Large intestine (tissue), 12 donors: ENCODE measurements at places on chromosomes 3 and 15.

- DNase-seq, result no peak
Observed at GRCh38 chr3:129665024-129665768, 58.7 kb upstream of the PLXND1 start.

DNA sequence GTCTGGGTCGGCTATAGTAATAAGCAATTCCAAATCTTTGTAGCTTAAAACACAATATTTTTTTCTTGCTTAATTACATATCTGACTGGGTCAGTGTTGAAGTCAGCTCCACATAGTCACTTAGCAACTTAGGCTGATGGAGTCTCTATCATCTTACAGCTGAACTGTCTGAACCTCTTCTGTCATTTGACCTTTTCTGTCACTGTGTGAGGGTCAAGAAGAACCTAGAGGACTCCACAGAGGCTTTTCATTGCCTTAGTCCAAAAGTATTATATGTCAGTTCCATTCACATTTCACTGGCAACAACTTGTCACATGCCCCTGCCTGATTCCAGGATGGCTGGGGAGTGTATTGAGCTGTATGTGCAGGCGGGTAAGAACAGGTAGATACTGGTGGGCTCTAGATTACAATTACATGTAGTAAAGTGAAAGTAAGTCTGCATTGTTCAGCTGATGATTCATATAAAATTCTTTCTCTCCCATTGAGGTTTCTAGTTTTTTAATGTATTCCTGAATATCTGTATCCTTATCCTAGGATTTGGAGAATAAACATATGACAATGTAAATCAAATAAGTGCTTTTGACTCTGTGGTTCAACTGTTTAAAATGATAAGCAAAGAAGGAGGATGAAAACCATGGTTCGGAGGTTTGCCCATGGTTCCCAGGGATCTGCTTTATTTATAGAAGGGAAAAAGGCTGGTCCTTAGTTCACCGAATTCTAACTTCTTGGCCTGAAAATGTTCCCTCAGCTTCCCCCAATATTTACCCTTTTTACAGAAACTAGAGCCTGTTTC lies 5.8 kb upstream of the ARPP21 start:
- DNase-seq, result no peak

DNA sequence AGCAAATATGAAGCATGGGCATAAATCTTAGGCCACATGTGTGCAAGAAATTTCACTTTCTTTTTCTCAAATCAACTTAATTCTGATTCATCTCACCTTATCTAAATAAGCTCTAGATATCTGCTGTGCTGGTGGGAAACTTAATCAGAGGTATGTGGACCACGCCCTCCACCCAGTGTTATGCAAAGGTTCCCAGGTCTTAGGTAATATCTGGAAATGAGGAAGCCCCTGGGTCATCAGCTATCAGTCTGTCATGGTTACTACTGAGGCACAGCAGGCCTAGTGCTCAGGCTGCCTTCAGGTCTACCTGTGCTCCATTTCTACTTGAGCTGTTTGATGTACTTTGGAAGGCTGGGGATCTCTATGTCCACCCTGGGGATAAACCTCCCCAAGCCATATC lies 134.4 kb upstream of the KCNH8 start:
- peak; percentile 59 for DNase-seq

DNA sequence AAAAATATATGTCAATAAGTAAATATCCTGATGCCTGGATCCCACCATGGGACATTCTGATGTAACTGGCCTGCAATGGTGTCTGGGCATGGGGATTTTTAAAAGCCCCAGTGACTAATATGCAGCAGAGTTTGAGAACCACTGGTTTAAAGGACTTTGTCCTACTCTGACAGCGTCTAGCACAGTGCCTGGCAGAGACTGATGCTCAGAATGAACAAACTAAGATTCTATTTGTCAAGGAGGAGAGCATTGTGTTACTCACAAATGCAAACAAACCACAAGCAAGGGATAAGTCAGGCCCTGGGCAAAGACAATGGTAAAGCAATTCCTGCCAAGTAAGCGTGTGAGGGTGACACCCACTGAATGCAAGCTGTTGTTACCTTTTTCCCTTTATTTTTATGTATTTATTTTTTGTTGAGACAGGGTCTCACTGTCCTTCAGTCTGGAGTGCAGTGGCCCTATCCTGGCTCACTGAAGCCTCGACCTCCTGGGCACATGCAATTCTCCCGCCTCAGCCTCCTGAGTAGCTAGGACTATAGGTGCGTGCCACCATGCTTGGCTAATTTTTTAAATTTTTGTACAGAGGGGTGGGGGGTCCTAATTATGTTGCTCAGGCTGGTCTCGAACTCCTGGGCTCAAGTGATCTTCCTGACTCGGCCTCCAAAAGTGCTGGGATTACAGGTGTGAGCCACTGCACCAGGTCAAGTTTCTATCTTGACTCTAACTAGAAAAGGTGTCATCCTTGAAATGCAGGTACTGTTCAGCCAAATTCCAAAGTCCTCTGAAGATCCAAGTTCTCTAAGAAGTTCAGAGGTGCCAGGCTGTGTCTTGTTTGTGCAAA lies 909 bp upstream of the GPD1L start:
- no peak for DNase-seq

DNA sequence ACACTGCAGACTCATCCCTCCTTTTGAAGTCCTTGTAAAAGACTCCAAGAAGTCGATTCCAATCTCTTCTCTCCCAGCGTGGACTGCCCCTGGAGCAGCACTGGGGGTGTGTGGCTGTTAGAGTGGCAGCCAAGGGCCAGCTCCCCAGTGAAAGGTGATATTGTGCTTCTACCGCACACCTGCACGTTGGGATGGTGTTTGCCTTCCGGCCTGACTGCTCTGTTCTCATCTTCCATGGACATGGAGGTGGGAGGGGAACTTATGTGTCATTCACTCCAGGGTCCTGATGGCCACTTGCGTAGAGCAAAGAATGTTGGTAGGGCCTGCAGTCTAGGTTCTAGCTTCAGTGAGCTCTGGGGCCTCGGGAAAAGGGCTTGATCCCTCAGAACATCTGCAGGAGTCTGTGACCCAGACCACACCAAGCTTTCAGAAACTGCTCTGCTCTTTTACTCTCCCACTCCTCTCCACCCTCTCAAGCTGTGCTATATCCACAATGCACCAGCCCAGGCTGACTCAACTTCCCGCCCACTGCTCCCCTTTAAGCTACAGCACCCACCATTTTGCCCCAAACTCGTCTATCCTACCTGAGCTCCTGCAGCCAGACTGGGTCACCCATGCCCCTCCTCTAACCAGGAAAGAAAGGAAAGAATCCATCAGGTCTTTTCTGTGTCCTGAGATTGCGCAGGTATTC lies 31.3 kb downstream of the LIPC start:
- no peak for DNase-seq

DNA sequence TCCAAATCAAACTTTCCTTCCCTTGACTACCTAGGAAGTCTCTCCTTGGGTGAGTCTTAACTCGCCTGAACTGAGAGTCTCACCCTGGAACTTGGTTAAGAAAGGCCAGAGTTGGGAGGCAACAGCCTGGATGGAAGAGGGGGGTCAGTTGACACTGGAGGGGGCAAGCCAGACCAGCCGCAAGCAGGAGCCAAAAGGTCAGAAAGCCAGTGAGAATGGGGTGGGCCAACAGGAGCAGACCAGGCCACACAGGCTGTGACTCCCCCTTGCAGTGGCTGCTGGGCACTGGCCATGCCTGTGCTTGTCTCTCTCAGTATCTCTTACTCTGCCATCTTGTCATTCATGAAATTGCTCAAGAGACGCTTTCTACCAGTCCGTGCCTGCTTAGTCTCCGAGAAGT lies 32.9 kb downstream of the CRTC3 start:
- DNase-seq, result no peak

GRCh38 chr3:10585945-10586344 lies 80.6 kb upstream of the ATP2B2 start:
- DNase-seq, result no peak

GRCh38 chr3:4322635-4323034 lies 19.5 kb downstream of the SETMAR start:
- DNase-seq, result no peak

GRCh38 chr3:43503067-43503728 lies 118.6 kb downstream of the ANO10 start:
- no peak for DNase-seq

GRCh38 chr15:89399238-89400115 lies 64.9 kb upstream of the POLG start:
- peak; percentile 15 for DNase-seq

- peak; percentile 18 for DNase-seq
Observed at GRCh38 chr3:14525685-14526631, 14.2 kb downstream of the GRIP2 start.

DNA sequence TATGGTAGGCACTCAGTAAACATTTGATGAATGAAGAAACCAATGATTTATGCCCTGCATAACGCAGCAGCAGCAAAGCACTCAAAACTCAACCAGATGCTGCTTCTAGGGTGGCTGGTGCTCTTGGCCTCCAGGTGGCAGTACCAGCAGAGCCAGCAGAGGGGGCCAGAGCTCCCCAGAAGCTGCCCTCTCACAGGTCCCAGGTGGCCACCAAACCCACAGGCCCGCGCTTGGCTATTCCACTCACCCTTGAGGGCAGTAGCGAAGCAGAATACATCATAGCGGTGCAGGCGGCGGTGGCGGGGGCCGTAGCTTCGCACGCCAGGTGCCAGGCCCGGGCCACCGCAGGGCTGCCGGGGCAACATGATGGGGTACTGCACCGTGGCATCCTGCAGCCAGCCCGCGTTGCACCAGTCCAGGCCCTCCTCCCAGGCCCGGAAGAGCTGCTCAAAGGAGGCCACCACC lies 16.6 kb downstream of the HAPLN3 start:
- no peak for DNase-seq

GRCh38 chr3:162441716-162442115 lies 945.1 kb downstream of the OTOL1 start:
- no peak for DNase-seq

GRCh38 chr3:68234076-68234780 lies 579.8 kb upstream of the SUCLG2 start:
- DNase-seq, result no peak

GRCh38 chr15:48149858-48150257 lies 28.2 kb downstream of the MYEF2 start:
- no peak for DNase-seq

- DNase-seq, result peak; percentile 58
Observed at GRCh38 chr3:46987743-46988401, 8.4 kb downstream of the NBEAL2 start.

DNA sequence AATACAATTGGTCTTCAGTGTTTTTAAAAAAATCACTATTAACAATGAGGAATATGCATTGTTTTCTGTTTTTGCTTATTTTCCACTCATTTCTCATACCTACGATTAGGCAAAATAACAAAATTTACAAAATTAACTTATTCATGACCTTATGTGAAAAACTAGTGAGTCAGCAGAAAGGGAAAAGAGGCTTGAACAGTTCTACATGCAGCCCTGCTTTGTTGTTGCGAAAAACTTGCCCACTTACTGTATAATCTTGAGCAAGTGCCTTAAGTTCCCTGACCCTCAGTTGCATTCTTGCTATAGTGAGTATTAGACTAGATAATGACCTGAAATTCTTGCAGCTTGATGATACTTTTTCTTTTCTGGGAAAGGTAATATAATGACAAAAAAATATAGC lies 551.1 kb upstream of the BCHE start:
- no peak for DNase-seq

GRCh38 chr3:116492379-116492778 lies 47.1 kb upstream of the LSAMP start:
- no peak for DNase-seq

DNA sequence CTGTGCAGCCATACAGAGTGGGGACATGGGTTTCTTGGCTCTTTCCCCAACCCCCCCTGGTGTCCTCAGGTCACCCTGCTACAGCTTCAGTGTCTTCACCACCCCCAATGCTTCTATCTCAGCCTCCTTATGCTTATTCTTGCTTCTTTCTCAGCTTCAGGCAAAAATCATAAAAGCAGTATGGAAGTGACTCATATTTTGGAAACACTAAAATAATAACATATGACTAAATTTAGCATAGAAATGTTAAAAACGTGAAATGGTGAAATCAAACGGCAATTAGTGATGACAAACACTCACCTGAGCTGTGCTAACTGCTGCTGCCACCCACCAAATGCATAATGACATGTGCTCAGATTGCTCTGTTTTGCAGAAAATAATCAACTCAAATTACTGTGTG lies 475.2 kb upstream of the EPHA3 start:
- DNase-seq, result no peak

GRCh38 chr3:14832975-14833722 lies 14.4 kb downstream of the FGD5 start:
- no peak for DNase-seq

DNA sequence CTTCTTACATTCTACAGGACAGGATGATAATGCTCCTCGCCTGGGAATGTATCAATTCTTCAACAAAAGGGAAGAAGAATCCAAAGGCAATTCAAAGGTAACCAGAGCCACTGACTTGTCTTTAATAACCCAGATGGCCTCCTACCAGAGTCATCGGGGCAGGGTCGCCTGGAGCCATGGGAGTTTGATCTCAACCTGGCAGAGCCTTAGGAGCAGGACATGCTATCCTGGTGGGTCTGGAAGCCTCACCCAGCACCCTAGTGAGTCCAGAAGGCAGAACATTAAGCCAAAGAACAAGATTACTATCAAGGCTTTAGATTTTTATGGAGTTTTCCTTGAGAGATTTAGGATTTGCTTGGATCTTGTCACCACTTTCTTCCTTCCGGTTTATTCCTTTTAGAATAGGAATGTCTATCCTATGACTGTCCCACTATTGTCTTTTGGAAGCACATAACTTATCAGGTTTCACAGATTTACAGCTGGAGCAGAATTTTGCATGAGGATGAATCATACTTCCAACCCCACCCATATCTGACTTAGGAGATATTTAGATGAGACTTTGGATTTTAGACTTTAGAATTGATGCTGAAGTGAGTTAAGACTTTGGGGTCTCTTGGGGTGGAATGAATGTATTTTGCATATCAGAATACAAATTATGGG lies 330.3 kb upstream of the GOLIM4 start:
- DNase-seq, result no peak

GRCh38 chr15:54577476-54578250 lies 599.4 kb downstream of the UNC13C start:
- no peak for DNase-seq

DNA sequence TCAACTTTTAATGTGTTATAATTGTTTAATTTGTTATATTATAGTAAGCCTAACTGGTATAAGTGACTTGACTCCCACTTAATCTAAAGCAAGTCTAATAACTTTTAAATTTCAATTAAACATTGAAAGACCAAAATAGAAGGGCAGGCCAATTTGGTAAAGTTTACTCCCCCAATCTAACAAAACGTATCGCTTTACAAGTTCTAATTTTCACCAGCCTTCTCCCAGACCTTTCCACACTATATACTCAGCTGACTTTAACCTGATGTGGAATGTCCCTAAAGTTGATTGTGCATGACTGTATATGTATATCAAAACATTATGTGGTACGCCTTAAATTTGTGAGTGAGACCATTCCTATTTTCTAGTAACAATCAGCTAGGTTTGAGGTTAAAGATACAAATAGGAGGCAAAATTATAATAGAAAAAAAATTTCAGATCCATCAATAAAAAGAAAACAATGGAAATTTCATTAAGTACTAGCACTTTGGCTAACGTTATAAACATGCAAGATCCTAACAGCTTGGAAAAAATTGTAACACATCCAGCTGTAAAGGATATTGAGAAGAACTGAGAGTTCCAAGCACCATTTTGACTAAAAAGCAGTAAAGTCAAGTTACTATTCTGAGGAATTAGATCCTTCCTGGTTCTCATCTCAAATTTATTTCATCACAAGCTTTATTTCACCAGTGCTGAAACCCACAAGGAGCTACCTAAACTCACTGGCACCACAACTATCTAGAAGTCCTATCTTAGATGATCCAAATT lies 199.5 kb downstream of the ERC2 start:
- no peak for DNase-seq
